ENCODE measurements at places on chromosomes 16 and 17. TPM values are rescaled to one million over a fixed set of nuclear protein-coding genes. Genes with fewer than 3 reads are reported as not detected.

The MEIOB gene
- not detected for total RNA-seq

The PRR35 gene
- total RNA-seq: not detected

DNA sequence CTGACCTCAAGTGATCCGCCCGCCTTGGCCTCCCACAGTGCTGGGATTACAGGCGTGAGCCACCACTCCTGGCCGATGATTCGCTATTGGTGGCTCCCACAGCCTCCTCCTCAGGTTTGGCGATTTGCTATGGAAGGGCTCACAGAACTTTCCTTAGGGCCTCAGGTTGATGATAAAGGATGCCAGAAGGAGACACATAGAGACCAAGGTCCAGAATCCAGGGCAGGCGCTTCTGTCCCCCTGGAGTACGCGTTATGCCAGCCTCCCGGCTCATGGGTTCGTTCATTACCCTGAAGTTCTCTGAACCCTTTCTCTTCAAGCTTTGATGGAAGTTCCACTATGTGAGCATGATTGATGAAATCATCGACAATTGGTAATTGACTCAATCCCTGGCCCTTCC, 19.9 kb downstream of the LGALS3BP start:
- no peak for DNase-seq

- no peak for DNase-seq
Observed at GRCh38 chr16:79451196-79451816, 149.2 kb downstream of the MAF start.

GRCh38 chr17:50947782-50948543, 81.8 kb upstream of the TOB1 start:
- peak; percentile 49 for DNase-seq

GRCh38 chr16:75207831-75208230, 870 bp upstream of the CTRB2 start:
- DNase-seq: no peak

Measured in PC-9 (cell line).